DMS53 (cell line): ENCODE measurements at places on chromosomes 6 and 20.

DNA sequence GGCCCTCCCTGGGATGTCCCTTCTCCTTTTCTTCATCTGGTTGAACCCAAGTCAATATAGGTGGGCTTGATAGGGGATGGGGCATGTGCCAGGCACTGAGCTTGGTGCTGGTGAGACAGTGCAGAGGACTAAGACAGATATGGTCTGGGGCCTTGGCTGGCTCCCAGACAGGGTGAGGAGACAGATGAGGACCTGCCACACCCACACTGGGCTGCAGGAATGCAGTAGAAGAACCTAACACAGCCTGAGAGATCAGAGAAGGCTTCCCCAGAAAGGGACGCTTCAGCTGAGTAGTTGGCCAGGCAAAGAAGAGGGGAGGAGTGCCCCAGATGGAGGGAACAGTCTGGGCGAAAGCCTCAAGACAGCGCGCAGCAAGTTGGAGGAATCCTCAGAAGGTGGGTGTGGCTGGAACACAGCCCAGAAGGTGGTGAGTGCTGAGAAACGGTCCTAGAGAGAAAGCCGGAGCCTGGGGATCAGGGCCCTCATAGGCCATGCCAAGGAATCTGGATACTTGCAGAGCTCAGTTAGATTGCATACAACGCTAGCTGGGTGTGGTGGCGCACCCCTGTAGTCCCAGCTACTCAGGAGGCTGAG is 26.4 kb downstream of the CD40 start:
- no peak for DNase-seq

- DNase-seq = peak; percentile 95
Observed at GRCh38 chr20:44370639-44371218, 15.2 kb downstream of the HNF4A start.

GRCh38 chr6:52640170-52640569 is 30.7 kb upstream of the TMEM14A start:
- no peak for DNase-seq

DNA sequence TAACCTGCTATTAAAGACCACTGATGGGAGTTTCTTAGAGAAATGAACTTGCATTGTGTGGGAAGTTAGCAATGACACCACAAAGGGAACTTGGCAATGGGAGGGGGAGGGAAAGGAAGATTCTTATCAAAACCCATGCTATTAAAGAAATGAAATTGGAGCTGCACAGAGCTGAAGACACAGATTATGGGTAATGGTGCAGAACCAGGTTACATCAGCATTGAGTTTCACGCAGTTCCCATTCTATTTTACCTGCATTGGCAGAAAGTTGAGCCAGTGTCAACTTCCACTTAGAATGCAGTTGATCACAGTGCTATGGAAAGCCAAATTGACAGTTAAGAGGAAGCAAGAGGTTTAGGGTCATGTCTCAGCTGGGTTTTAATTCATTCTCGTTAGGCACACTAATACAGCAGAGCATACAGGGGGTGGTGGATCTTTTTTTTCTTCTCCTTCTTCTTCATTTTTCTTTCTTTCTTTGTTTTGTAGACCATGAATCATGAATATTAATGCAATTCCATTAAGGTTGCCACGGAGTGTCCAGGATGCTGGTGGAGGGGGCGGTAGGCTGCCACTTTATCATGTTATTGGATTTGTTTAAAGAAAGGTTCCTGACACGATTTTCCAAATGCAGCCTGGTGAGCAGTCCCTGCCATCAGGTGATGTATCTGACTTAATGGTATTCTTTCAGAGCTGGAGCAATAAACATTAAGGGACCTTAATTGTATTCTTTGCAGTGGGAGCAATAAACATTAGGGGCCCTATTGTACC is 1092.0 kb upstream of the MAP3K7 start:
- DNase-seq = no peak

GRCh38 chr6:81750681-81751387 is 1.6 kb downstream of the TENT5A start:
- DNase-seq = peak; percentile 41

DNA sequence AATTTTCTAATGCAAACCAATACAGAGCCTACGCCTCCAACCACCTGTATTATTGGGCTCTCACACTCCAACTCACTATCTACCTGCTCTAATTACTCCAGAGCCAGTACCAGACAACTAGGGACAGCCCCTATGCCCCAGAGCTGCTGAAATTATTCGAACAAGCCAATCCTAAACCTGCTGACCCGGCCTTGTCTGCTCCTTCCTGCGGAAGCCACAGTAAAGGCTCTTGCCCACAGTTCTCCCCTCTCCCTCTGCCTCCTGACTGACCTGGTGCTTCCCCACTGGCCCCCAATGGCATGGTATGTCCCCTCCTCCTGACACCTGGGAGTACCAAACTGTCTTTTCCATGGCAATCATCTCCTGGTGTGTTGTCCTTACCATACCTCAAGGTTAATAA is 4.1 kb upstream of the TOX2 start:
- DNase-seq = no peak

DNA sequence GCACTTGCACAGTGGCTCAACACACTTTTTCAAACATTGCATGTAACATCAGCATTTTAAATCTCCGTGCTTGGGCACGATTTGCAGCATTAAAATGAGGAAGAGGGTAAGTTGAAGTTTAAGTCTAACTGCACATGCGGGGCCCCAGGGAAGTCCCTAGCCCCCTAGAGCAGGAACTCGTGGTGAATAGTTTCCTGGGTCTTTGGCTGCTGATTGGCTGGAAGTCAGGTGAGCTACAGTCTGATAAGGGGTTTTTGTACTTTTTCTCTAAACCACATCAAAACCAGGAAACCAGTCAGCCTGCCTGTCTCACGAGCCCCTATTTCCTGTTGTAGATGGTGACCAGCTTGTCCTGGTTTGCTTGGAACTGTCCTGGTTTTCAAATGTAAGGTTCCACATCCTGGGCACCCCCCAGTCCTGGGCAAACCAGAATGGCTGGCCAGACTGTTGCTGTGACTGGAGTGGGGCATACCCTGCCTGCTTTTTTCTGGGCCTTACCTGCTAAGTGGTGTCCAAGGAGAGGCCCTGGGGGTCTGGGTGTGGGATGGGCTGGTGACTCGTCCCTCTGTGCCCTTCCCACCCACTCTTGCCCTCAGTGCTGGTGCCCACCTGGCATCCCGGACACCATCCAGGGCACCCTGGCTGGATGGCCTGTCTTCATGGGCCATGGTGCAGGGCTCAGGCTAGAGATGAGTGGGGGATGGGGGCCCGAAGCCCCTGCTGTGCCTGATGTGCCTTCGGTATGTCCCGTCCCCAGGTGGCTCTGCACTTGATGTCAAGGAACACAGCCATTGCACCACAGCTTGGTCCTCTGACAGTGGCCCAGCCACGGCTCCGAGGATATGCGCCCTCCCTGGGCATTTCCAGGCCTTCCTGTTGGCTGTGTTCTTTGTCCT is 31.8 kb downstream of the SUN5 start:
- DNase-seq = no peak

- DNase-seq = no peak
Observed at GRCh38 chr6:135277422-135277821, 96.3 kb downstream of the MYB start.

DNA sequence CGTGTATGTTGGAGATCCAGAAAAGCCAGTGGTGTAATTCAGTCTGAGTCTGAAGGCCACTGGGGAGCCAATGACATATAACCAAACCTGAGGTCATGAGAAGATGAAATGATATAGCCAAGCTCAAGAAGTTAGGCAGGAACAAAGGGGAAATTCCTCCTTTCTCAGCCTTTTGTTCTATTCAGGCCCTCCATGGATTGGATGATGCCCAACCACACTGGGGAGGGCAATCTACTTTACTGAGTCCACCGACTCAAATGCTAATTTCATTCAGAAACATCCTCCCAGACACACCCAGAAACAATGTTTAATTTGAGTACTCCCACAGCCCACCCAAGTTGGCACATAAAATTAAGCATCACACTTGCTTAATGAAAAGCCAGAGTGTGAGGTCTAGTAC is 183.6 kb downstream of the GJA1 start:
- DNase-seq = no peak

DNA sequence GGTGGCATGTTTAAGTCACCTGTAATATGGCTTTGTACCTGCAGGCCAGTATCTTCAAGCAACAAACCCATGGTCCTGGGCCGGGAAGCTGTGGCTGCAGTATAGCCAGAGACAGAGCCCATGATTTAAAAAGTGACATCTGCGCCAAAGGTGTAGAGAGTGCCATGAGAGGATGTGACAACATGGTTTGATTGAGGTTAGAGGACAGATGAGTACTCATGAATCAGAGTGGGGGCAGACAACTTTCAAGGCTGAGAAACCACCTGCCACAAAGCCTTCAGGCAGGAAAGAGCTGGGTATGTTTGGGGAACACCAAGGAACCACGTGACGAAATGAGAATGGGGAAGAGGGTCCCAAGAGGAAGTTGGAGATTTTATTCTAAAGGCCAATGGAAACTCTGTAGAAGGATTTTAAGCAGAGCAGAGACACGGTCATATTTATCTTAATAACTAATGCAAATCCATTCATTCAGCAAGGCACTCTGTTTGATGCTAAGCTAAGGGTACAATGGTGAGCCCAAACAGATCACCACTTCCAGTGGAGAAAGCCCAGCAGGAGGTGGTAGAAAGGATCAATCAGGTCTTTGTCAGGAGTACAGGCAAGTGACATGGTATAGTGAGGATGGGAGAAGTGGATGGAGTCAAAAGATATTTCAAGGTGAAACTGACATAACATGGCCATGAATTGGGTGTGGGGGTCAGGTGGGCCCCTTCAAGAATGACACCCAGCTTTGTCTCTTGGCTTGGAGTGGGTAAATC is 3.4 kb upstream of the MICAL1 start:
- DNase-seq = peak; percentile 15

DNA sequence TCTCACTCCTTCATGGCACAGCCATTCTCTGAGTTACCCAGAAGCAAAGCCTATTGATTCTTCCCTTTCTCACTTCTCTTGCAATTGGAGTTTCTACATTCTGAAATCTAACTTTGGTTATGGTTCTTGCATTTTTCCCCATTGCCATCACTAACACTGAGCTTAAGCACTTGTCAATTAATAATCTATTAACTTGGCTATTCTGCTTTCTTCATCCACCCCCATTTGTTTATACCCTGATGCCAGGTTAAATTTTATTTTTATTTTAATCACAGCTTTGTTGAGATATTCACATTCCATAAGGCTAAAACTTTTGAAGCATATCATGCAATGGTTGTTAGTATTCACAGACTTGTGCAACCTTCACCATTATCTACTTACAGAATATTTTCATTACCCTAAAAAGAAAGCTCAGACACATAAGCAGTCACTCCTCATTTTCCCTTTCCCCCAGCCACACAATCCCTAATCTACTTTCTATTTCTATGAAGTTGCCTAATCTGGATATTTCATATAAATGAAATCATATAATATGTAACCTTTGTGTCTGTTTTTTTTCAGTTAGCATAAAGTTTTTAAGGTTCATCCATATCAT is 222.3 kb downstream of the UBE3D start:
- no peak for DNase-seq

DNA sequence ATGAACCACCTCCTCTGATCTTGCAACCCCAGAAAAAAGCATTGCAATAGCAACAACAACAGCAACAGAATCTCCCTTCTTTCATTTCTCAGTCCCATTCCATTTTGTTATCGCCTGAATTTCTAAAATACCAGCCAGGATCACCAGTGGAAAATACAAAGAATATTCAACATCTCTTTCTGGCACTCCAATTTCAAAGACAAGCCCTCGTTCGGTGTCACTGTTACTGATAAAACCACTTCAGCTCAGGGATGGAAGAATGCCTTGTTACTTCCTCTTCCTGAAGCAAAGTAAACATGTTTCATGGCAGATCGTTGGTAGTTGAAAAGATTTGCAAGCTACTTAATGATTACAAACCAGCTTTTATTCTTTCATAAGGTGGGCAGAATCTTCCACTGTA is 94.0 kb upstream of the SPTLC3 start:
- DNase-seq = peak; percentile 56

DNA sequence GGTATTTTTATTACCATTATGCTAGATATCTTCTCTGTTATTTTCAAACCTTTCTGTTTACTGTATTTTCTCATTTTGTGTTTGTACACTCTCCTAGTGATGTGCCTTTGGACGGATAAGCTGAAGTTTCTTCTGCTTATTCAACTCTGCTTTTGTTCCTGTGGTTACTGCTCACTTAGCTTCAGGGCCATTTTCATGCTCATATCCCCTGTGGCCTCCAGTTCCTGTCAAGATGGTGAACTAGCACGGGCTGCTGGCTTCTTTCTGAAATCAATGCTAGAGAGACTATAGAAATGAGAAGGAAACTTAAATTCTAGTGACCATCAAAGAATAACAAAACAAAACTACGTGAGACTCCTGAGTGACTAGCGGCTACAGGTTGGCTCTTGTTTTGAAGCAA is 6.8 kb upstream of the CST8 start:
- no peak for DNase-seq

DNA sequence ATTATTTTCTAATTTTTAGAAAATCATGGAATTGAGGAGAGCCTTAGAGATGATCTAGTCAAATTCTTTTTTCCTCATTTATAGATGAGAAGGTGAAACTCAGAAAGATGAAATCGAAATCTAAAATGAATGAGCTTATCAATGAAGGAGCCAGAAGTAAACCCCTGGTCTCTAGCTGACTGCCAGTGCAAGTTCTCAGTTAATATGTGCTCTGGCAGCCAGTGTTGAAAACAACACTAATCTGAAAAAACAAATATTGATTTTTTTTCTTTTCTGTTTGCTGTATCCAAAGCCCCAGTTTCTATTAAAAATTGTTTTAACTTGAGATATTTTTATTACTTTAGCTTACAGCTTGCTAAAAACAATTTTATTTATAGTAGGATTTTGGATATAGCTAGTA is 21.5 kb upstream of the PBOV1 start:
- DNase-seq = peak; percentile 36

GRCh38 chr6:15183979-15184378 is 61.9 kb upstream of the JARID2 start:
- no peak for DNase-seq

- no peak for DNase-seq
Observed at GRCh38 chr20:37229357-37229756, 32.3 kb downstream of the GHRH start.

DNA sequence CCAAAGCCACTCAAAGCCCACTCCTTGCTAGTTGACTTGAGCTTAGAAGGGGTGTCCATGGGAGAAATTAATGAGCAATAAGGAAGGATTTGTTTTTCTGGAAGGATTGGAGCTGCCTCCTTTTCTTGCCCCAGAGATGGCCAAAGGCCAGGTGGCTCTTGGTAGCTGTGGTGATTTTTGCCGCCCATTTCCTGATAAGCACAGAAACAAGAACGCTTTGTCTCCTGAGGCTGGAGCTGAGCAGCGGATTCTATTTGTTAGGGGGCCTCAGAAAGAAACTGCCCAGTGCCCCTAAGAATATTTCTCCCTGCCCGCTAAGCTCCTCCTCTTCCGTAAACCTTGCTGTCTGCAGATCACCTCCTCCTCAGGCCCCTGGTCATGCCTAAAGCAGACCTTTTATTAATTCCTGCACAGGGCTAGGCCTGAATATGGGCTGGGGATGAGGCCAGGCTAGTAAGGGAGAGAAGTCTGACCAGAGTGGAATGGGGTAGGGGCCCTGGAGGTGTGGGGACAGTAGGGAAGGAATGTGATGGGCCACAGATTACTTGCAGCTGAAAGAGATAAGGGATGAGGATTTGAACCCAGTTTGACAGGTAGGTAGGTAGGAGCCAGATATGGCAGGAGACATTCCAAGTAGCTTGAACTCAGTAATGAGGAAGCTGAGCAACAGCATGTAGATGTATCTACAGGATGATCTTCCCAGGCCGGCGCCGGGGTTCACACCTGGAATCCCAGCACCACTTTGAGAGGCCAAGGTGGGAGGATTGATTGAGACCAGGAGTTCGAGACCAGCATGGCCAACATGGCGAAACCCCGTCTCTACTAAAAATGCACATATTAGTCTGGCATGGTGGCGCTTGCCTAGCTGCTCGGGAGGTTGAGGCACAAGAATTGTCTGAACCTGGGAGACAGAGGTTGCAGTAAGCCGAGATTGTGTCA is 71.2 kb upstream of the NAA20 start:
- no peak for DNase-seq

GRCh38 chr6:82588020-82588419 is 224.4 kb downstream of the TPBG start:
- DNase-seq = no peak
